Effector CD8-positive, alpha-beta T cell (primary cell): ENCODE measurements at places on chromosomes 7 and 10.

DNA sequence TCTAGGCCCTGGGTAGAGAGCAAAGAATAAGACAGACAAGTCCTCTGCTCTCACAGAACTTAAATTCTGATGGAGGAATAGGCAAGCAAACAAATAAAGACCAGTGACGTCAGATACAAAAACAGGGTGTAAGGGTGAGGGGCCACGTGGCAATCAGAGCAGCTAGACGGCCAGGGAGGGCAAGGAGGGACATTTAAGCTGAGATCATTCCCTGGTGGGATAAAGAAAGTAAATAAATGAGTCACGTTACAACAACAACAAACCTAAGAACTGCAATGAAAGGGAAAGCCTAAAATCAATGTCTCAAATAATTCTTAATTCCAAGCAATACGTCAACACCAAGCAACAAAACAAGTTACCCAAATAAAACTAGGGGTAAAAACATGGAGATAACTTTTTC, 21.8 kb downstream of the STN1 start:
- no peak for DNase-seq

DNA sequence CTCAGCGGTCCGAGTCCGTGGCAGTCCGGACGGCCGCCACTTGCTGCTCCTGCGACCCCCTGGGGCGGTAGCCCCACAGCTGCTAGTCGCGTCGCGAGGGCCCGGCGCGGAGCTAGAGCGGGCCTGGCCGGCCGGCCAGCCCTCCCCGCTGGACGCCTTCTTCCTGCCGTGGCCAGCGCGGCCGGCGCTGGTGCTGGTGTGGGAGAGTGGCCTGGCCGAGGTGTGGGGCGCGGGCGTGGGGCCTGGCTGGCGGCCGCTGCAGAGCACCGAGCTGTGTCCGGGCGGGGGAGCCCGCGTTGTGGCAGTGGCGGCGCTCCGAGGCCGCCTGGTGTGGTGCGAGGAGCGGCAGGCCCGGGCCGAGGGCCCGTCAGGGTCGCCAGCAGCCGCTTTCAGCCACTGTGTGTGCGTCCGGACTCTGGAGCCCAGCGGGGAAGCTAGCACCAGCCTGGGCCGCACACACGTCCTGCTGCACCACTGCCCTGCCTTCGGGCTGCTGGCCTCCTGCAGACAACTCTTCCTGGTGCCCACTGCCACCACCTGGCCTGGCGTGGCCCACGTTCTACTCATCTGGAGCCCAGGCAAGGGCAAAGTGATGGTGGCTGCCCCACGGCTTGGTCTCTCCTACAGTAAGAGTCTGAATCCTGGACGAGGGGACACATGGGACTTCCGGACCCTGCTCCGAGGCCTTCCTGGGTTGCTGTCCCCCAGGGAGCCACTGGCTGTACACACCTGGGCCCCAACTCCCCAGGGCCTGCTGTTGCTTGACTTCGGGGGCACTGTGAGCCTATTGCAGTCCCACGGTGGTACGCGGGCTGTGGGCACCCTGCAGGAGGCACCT, 631 bp downstream of the HPS6 start:
- DNase-seq = no peak

GRCh38 chr7:148719753-148720152, 21.1 kb downstream of the CUL1 start:
- no peak for DNase-seq

DNA sequence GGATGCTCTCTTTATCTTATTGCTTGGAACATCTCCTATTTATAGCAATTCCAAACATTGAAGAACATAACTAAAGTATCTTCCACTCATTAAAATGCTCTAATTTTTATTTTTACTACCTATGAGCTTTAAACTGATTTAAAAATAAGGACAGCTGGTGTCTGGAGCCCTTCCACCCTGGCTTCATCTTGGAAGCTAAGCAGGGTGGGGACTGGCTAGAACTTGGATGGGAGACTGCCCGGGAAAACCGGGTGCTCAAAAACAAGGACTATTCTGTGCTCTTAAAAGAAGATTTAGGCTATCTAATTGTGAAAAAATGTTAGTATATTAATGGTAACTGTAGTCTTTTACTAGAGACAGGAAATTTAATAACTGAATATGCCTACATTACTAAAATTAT, 69.2 kb downstream of the ARMC3 start:
- DNase-seq = no peak

DNA sequence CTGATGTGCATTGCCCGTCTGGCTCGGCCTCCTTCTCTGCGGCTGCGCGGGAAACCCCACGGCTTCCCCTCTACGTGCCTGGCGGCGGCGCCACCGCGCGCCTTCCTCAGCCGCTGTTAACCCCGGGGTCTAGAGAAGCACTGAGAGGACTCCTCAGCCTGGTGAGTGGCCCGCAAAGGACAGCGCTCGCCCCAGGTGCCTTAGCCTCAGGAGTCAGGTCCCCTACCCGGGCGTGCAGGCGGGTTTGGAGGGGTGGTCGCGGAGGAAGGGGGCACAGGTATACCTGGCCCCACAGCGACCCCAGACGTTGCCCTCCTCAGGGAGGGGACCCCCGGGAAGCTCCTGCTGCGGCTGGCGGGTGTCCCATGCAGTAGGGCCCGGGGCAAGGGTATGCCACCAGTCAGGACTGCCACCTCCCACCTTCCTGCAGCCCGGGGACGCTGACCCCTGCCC, 51.0 kb downstream of the ARL5B start:
- DNase-seq = no peak

GRCh38 chr7:123367484-123368122, 166.8 kb downstream of the IQUB start:
- no peak for DNase-seq

DNA sequence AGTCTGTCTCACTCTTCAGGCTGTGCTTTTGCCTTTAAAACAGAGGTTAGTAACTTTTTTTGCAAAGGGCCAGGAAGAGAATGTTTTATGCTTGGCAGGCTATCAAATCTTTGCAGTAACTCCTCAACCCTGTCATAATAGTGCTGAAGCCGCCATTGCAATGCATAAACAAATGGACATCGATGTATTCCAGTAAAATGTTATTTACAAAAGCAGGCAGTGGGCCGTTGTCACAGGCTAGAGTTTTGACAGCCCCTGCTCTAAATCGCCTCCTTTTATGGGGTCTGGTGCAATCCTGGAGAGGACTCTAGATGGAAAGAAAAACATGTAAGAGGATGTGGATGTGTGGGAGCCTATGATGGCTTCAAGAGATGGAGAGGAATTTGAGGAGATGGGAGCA, 568.3 kb downstream of the TYW1 start:
- no peak for DNase-seq

GRCh38 chr7:105655067-105655466, 73.8 kb upstream of the EFCAB10 start:
- no peak for DNase-seq

- DNase-seq = no peak
These were observed 78.3 kb upstream of the SLC26A5 start for GRCh38 chr7:103524042-103524907.

- no peak for DNase-seq
These were observed 14.5 kb downstream of the BAZ1B start for GRCh38 chr7:73507556-73507955.

DNA sequence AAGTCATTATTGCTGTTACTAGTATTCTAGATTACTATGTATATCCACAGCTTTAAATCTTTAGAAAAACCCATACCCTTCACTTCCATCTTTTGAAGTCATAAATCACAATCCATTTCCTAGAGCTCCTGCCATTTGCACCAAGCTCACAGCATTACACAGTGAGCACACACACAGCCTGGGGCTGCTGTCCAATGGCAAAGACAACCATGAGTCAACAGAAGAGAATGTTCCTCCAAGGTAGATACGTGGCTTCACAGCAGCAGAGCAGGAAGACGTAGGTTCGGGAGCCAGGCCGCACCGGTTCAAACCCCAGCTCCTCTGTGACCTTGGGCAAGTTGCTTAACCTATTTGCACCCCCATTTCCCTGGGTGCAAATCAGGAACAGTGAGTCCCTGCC, 234.6 kb downstream of the DIP2C start:
- no peak for DNase-seq

- DNase-seq = no peak
These were observed 161.9 kb downstream of the DNAJB6 start for GRCh38 chr7:157498657-157499056.

DNA sequence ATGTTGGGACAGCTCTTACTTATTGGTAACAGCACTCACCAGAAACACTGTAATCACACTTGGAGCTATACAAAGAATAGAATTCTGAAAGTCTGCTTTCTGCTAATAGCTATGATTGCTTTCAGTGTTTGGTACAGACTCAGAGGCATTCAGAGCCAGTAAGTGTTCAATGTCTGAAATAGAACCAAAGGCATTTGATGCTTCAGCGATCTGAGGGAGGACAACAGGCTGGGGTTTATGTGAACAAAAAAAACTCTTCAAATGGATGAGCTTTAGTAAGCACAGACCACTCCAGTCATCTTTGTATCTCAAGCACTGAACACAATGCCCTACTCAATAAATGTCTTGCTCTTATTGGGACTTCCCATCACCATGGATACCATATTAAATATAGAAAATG, 322.8 kb upstream of the GRM3 start:
- DNase-seq = no peak

GRCh38 chr7:154676422-154677073, 326.4 kb downstream of the PAXIP1 start:
- DNase-seq = no peak

DNA sequence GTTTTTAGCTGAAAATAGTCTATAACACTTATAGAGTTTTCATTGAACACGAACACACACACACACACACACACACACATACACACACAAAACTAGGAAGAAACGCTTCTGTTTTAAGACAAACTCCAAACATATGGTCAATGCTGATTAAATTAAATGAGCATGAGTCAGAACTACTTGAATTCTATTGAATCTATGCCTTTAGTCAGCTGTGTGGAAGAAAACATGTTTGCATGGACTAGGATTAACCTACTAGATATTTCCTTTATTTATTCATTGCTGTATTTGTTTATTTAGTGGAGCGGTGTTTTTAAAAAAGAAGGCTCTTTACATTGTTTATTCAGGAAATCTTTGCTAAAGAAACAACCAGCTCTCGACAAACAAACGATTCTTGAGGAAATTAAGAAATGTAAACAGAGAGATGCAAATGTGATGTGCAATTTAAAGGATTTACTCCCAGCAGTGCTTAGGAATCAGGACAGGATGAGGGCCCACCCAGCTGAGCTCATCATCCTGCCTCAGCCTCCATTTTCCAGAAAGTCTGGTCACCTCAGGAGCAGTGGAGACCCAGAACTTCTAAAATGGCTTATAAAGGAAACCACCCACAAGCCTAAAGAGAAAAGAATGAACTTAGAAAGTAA, 83.2 kb downstream of the PDE1C start:
- DNase-seq = no peak

- no peak for DNase-seq
These were observed 4.7 kb downstream of the SUFU start for GRCh38 chr10:102508506-102508905.

DNA sequence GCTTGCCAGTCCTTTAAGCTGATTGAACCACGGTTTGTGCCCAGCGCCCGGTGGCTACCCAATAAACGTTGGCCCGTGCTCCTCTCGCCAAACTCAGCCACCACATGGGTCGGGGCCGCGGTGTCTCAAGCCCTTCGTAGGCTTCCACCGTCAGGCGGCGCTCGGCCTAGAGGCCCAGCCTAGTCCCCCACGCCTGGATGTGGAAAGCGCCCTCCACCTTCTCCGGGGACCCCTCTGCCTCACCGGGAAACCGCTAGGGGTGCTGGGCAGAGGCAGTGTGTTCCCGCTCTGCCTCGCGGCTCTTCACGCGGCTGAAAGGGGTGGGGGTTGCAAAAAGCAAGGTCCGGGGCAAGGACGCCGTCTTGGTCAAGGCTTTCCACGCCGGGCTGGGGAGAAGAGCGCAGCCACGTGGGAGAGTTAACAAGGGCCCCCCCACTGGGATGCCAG, 29.8 kb downstream of the LEP start:
- DNase-seq = no peak

DNA sequence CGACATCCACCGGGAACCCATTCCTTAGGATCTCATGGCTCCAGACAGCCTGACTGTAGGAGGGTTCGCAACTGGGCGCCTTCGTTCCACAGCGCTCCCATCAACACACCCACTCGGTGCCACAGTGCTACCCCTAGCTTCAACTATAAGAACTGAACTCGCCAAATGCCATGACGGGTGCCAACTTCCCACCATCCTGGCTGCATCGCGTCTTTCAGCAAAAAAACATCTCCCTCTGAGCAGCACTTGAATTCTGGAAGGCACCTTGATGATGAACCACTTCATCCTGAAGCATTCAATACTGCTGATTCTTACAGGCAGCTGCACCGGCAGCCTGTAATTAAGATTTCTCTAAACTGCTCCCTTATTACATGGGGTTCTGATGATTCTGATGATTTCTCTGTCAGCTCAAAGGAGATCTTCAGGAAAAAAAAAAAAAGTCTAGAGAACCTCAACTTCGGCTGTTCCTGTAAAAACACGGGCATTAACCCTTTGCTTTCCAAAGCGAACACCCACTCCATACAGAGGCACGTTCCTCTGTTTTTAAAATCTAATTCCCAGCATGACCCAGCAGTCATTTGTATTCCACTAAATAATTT, 1.3 kb downstream of the CYTH3 start:
- no peak for DNase-seq

DNA sequence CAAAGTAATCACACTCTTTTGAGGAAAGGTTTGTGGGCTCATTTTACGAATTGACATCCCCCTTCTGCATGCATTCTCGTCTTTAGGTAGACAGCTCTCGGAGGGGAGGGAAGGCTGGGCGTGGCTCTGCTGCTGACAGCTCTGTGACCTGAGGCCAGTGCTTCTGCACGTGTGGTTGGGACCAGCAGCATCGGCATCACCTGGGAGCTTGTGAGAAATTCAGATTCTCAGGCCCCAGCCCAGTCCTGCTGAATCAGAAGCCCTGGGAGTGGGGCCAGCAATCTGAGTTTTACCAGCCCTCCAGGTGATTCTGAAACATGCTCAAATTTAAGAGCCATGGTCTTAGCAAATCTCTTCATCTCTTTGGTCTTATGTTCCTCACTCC, 89.4 kb downstream of the JCAD start:
- DNase-seq = no peak

- no peak for DNase-seq
These were observed 3.9 kb downstream of the ADAM12 start for GRCh38 chr10:126384269-126384873.

GRCh38 chr7:41046221-41046761, 656.6 kb downstream of the INHBA start:
- no peak for DNase-seq

DNA sequence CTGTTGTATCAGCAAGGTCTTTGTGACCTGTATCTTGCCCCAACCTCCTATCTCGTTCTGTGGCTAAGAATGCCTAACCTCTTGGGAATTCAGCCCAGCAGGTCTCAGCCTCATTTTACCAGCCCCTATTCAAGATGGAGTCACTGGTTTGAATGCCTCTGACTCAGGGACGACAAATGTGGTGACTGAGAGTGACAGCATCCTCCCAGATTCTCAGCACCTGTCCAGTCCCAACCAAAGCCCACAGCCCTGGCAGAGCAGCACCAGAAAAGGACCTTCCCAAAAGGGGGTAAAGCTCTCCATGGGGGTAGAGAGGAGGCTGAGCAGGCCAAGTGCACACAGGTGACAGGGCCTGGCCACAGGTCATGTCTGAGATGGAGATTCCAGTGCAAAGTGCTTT, 35.4 kb upstream of the GPAM start:
- DNase-seq = no peak

- no peak for DNase-seq
These were observed 39.9 kb downstream of the SLC26A4 start for GRCh38 chr7:107700570-107700969.
